ENCODE measurements at places on chromosomes 2 and 18. TPM values are rescaled to one million over a fixed set of nuclear protein-coding genes. Genes with fewer than 3 reads are reported as not detected.

Gene KYNU
- 4.5 TPM for total RNA-seq

Gene ATIC
- 39.4 TPM for total RNA-seq

Gene MEP1B
- not detected for total RNA-seq

Gene BCL2L11
- 16.6 TPM for total RNA-seq

DNA sequence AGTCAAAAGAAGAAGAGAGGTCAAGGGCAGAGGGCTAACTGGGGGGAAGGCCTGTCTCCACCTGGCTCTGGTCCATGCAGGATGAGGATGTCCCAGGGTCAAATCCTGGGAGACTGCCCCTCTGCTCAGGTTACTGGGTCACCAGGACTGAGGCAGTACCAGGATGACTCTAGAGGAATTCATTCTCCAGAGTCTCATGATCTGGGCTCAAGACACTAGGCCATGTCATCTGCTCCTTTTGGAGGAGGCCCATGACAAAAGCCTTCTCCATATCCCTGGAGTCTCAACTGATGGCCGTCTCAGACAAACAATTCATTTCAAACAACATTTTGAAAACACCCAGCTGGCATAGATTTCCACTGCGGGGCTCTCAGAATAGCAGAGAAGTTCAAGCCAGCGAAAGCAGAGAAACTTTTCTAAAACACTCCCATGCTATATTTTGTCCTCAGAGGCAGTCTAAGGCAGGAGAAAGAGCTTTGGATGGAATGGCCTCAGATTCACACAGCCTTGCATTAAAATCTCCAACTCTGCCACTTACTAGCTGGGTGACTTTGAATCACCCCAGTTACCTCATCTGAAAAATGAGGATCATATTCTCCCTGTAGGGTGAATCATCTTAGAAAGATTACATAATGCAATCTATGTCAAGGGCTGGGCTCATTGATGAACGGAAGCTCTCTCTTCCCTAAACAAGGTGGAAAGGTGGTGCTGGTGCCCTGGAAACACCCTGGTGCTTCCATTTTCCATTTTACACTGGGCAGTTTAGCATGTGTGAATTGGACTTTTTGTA, 48.8 kb upstream of the LCLAT1 start:
- no peak for DNase-seq

- no peak for DNase-seq
Observed at GRCh38 chr2:122340246-122340645, 584.8 kb downstream of the TSN start.

DNA sequence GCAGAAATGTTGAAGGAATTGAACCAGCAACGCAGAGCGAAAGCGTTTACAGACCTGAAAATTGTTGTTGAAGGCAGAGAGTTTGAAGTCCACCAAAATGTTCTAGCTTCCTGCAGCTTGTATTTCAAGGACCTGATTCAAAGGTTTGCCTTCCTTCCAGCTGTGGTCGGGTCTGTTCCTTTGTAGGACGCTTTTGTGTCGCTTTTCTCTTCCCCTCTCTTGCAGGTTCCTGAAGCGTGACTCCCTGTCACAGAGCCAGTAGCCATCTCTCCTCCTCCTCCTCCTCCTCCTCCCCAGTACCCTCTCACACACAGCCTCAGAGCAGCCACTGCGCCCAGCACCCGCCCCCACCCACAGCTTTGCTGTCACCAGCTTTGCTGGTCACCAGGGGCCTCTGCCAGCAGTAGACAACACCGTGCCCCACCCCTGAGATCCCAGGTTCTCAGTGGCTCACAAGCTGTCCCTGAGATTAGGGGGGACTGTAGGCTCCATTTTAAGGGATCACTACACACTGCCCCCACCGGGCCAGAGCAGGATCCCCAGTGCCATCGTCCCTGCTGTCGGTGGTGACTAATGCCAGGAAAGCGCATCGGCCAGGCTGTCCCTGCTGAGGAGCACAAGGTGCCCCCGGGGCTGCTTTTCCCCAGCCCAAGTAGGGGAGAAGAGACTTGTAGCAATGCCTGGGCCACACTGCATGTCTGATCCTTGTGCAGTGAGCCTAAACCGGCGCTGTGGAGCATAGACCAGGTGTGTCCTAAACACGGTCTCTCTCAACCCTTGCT, 242.3 kb downstream of the ATAD2B start:
- DNase-seq: no peak

DNA sequence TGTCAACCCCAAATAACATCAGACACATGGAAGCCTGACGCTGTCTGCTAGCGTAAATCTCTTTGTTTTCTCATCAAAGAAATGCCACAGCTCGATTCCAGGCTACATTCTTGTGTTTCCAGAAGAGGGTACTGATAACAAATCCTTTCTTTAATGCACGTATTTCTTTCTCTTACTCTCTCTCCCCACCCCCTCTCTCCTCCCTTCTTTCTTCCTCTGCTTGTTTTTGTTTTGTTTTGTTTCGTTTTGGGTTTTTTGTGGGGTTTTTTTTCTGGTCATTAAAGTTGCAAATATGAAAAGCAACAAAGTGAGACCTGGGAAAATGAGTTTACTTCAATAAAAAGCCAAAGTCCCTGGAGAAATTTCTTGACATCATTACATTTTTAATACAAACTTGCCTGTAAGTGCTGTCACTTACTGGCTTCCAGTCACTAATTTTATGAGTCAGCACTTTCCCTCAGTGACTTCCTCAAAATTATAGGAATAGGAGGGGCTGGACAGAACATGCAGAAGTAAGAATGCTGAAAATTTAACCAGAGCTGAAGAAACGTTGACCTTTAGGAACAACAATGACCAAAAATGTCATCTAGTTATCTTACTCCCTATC, 106.7 kb upstream of the NABP1 start:
- DNase-seq: peak; percentile 21

- DNase-seq: no peak
Observed at GRCh38 chr2:174577967-174578589, 19.5 kb downstream of the WIPF1 start.

GRCh38 chr2:144083211-144083610, 436.7 kb downstream of the ZEB2 start:
- no peak for DNase-seq

GRCh38 chr2:96085541-96086355, 30.6 kb downstream of the ADRA2B start:
- peak; percentile 78 for DNase-seq

- no peak for DNase-seq
Observed at GRCh38 chr18:75937306-75937705, 509.8 kb upstream of the SMIM21 start.

DNA sequence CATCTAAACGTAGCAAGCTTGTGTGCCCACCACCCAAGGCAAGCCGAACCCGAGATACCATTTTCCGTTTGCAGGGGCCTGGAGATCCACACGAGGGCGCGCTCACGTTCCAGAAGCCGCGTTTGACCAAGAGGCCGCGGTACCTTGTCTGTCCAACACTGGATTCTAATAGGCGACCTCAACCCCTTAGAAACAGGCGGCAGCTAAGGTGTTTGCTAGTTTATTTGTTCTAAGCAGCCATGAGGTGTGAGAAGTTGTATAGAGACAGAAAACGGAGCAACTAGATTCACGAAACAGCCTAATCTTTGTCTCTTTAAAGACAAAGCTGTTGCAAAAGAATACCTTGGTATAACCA, 4.2 kb downstream of the HOXD11 start:
- DNase-seq: no peak

GRCh38 chr18:71398531-71398930, 1109.7 kb downstream of the SOCS6 start:
- no peak for DNase-seq

DNA sequence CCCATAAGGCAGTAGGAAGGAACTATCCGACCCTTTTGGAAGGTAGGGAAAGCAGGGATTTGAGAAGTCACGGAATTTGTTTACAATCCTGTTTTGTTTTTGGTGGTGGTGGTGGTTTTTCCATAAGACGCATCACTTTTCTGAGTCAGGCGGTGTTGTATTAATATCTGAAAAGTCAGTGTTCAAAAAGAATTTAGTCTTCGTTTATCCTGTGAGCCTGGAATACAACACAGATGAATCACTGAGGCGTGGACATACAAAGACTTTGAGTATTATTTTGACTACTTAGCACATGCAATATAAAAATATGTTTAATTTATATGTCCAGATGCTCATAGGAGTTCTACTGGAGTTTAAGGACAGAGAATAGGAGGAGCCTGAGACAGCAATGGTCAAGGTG, 785 bp downstream of the ZNF892 start:
- DNase-seq: no peak

DNA sequence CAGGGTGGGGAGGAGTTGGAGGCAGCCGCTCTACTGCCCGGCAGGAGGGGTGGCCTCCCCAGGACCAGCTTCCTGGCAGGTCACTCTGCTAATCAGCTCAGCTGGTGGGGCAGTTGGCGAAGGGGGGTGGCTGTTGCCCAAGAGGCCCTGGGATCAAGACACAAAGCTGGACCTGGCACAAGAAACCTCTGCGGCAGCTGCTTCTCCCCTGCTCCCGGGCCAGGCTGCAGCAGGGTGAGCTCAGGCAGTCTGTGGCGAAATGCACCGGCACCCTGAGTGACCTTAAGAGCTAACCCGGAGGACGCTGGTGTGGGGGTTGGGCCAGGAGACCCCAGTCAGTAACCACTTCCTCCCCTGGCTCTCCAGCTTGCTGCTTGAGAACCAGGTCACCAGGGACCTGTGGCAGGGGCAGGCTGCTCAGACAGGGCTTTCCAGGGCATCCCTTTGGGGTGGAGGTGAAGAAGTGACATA, 31.1 kb downstream of the TOGARAM2 start:
- no peak for DNase-seq

GRCh38 chr2:110678457-110679336, 834 bp upstream of the BUB1 start:
- DNase-seq: peak; percentile 90

DNA sequence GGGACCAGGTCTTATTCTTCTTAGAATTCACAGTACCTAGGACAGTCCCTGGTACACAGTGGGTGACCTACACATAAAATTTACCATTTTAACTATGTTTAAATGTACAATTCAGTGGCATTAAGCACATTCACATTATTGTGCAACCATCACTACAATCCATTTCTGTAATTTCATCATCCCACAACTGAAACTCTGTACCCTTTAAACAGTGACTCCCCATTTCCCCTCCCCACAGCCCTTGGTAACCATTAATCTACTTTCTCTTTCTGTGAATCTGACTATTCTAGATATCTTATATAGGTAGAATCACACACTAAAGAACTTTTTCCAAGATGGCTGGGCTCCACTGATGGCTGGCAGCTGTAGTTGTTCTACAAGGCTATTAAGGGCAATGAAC, 41.6 kb downstream of the GFPT1 start:
- DNase-seq: no peak

DNA sequence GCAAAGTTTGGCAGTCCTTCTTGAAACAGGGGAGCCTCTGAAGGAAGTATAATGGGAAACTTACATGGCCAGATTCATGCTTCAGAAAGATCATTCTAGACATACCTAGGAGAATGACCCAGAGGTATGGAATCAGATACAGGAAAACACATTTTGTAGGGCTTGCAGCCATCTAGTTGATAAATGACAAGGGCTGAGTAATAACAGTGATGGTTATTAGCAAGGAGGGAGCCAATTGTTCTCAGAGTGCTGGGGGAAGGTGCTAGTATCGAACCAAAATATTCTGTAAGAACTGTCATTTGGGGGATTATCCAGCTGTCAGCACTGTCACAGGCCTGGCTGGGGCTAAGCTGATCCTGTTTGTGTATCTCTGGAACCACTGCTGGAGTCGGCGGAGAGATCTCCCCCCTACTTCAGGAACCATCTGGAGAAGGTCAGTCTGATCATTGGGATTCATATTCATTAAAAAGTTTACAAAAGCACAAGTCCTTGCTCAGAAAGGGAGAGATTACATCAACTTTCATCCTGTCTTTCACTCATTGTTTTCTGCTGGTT, 113.8 kb upstream of the THSD7B start:
- DNase-seq: no peak

DNA sequence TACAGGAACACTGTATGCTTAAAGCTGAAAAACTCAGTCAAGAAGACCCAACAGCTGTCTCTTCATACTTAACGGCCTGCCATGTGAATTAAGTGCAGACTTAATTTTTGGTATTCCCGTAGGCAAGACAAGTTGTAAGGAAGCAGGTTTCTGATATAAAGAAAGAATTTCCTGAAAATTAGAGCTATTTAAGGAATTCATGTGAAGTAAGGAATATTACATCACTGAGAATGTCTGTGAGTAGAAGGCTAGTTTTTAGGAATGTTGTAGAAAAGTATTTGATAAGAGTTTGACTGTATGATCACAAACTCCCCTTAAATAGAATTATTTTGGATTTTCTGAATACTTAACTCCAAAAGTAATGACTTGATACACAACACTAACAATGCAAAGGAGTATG, 51.0 kb downstream of the WDR33 start:
- DNase-seq: no peak

DNA sequence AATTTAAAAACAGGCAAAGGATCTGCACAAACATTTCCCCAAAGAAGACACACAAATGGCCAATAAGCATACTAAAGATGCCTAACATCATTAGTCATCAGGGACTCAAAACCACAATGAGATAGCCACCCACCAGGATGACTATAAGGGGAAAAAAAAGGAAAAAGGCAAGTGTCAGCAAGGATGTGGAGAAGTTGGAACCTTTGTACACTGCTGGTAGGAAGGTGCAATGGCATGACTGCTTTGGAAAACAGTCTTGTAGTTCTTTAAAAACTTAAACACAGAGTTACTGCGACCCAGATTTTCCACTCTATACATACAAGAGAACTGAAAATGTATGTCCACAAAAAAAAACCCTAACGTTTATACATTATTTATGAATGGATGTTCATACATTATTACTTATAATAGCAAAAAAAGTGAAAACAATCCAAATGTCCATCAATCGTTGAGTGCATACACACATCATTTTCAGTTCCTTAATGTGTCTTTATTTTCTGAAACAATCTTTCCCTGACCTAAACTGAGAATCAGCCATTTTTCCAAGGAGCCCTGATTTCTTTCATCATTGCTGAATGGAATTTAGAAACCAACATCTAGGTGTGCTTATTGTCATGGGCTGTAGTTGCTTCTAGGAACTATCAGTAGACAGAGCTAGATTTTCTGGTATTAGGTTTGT, 64.7 kb upstream of the TLK1 start:
- no peak for DNase-seq

- DNase-seq: no peak
Observed at GRCh38 chr2:28209261-28209691, 183.4 kb upstream of the FOSL2 start.

DNA sequence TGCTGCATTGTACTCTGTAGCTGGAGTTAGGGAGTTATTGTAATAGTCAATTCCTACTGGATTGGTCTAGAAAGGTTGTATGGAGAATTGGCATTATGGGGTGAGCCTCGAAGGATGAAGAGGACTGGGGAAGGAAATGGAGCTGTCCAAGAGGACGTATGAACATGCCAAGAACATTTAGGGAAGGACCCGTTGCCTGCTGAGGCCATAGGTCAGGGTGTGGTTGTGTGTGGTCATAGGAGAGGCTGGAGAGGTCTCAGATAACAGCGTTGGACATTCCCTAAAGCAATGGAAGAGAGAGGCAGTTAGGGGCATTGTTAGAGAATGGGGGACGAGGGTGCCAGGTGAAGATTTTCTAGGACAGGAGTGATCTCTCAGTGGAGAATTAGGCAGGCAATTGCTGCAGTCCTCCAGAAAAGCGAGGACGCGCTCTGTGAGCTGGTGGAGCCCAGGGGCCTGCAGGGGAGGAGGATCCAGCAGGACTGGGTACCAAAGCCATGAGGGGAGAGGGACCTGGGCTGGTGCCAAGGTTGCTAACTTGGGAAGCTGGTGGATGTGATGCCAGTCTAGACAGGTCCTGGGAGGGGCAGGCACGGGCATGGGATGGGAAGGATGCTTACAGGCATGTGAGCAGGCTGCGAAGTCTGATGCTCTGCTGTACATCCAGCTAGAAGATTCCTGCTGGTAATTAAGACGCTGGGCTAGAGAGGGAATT, 9.4 kb upstream of the PSD4 start:
- DNase-seq: no peak

All from esophagus muscularis mucosa (tissue), 4 donors.